ENCODE measurements at places on chromosomes 5 and 9.

GRCh38 chr5:168168978-168169698 lies 122.3 kb upstream of the WWC1 start:
- no peak for DNase-seq

DNA sequence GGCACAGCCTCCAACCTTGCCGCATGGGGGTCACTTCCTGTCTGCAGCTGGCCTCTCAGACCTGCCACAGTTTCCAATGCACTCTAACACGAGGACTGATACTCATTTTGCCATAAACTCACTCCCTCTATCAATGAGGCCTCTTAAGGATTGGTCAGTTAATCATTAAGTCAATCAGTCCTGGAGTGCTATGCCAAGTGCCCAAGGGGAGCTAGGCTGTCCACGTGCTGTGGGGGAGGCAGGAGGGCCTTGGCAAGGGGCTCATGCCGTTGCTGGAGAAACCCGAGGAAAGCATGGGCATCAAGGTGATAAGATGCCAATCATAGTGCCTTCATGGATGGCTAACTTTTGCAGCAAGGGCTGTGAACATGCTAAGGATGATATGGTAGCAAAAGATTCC lies 1.7 kb upstream of the ALDH1B1 start:
- DNase-seq, result no peak

DNA sequence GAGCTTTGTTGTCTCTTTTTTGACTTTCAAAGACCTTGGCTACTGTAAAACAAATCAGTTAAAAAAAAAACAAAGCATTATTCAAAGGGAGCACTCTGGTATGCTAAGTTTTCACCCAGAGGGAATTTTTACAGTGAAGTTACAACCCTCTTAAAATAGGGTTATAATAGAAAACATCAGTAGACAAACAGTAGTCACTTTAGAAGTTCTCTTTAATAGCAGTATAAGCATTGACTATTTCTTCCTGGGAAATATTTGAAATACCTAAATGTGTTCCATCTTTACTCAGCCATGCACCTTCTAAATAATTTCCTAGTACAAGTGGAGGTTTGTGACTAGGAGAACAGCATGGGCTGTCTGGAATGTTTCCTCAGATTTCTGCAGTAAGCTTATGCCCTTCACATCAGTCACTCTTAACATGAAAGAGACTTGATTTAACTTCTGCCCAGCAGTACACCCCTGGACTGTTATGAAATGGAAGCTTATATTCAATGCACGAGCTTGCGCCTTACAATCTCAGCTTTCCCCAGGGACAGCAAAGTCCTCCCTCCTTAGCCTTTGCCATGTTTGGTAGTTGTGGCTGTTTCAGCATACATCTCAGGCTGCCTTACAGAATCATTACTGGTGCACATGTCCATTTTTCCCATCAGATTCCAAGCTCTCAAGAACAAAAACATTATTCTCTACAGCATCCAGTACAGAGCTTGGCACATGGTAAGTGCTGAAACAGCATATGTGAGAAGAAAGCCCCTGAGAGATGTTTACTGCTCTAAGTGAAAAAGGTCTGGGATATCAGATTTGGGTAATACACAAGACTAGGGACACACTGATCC lies 191.5 kb downstream of the ZNF608 start:
- DNase-seq, result no peak

DNA sequence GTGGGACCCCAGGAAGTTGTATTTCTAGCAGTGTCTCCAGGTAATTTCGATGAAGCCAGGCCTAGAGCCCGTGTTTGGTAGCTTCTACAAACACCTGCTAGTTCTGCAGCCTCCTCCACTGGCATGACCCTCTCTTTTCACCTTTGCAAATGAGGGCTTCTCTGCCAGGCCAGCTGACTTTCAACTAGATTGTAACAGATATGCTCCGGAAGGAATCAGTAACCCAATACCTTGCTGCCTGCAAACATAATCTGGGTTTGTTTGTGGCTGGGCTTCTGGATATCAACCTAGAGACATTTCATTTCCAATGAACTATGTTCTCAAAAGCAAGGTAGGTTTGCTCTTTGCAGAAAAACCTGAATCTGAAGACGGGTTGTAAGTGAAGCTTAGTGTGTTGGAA lies 354.8 kb downstream of the DMRT2 start:
- no peak for DNase-seq

GRCh38 chr5:33422191-33422590 lies 18.6 kb upstream of the TARS1 start:
- no peak for DNase-seq

DNA sequence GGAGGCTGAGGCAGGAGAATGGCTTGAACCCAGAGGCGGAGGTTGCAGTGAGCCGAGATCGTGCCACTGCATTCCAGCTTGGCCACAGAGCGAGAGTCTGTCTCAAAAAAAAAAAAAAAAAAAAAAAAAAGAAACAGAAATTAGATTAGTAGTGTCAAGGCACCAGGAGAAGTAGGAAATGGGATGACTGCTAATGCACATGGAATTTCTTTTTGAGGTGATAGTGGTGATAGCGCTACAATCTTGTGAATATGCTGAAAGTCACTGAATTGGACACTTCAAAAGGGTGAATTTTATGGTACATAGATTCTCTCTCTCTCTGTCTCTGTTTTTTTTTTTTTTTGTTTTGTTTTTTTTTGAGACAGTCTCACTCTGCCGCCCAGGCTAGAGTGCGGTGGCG lies 42.1 kb upstream of the SUB1 start:
- DNase-seq, result no peak

DNA sequence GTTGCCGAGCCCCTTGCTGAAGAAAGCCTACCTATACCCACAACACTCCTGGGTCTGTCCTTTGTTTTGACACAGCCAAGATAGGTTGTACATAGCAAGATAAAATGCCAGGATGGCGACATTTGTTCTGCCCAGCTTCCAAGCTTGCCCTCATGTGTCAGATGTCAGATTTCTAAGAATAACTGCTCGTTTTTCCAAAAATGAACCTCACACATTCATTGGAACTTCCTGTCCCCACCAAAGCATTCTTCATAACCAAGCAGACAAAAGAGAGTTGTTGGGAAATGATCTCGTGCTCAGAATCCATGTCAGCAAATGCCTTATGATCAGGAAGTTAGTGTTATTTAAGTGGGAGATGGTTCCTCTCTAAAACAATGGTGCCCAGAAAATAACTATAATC lies 210.1 kb downstream of the ZNF608 start:
- no peak for DNase-seq

DNA sequence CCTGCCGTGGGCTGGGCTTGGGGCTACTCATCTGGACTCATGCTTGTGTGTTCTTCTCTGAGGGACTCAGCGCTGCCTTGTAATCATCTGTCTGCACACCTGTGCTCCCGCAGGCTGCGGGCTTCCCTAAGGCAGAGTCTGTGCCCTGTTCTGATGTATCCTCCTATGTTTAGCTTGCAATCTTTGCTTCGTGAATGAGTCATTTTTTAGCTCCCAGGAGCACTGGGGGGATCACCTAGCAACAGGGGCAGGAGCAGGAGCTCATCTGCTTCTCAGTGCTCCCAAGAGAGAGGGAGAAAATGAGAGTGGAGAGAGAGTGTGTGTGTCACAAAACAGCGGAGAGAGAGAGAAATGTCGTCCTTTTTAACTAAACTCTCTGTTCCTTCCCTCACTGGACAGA lies 202.4 kb upstream of the ZNF618 start:
- no peak for DNase-seq

- DNase-seq, result no peak
Measured at GRCh38 chr5:142422429-142422828, 97.6 kb upstream of the SPRY4 start.

DNA sequence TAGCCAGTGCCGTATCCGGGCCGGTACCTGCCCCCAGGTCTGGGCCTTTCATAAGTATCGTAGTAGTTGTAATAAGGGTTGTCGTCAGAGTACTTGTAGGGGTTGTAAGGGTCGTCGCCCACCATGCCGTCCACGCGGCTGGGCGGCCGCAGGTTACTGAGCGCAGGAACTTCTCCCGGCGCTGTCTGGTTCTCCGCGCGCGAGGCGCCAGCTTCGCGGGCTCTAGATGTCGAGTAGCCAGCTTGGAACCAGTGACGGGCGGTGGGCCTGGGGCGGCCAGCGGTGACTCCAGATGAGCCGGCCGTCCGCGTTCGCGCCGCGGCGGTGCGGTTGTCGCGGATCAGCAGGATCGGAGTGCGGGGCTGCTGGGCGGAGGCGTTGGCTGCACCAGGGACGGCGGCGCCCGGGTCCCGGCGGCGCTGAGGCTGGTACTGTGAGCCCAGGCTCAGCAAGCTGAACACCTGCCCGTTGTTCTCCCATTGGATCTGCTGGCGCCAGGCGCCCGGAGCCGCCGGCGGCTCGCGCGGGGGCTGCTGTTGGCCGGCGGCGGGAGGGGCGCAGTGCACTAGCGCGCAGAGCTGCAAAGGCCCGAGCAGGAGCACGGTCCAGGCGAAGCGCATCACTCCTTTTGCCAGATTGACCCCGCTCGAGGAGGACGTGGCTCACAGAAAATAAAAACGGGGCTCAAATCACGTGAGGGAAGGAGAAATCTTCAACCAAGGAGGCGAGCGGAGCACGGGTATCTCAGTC lies 518 bp downstream of the LOX start:
- DNase-seq, result no peak

GRCh38 chr5:148511810-148512347 lies 128.1 kb downstream of the FBXO38 start:
- no peak for DNase-seq

DNA sequence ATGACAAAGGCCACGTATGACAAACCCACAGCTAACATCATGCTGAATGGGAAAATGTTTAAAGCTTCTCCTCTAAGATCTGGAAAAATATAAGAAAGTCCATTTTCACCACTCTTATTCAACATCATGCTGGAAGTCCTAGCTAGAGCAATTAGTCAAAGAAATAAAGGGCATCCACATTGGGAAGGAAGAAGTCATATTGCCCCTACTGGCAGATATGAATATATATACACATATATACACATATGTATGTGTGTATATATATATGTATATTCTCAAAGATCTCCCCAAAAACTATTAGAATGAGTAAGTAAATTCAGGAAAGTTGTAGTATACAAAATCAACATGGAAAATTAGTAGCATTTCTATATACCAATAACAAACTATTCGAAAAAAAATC lies 17.1 kb downstream of the APBA1 start:
- no peak for DNase-seq

DNA sequence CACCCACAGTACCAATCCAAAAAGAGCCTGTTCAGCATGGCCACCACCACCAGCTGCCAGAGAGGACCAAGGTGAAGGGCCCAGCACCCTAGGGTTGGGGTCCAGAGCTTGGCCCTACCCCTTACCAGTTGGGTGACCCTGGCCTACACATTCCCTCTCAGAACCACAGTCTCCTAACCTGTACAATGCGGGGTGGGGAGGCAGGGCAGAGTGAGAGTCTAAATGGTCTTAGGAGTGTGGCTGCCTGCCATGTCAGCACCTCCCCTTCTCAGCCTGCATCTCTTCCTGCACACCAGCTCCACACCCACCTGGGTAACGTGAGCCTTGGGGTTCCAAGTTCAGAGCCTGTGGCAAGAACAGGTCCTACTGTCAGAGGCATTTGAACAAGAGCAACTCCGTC lies 92.2 kb downstream of the C5orf15 start:
- no peak for DNase-seq

GRCh38 chr9:78541868-78542443 lies 245.0 kb downstream of the PSAT1 start:
- no peak for DNase-seq

All from stimulated activated CD4-positive, alpha-beta T cell treated with anti-CD3 and anti-CD28 coated beads, Interleukin-4, amount 100 ng/mL, for 48 hours (primary cell).